ENCODE measurements at places on chromosomes 1 and 21.

- DNase-seq, result no peak
Measured at GRCh38 chr1:240538776-240539430, 73.1 kb downstream of the GREM2 start.

DNA sequence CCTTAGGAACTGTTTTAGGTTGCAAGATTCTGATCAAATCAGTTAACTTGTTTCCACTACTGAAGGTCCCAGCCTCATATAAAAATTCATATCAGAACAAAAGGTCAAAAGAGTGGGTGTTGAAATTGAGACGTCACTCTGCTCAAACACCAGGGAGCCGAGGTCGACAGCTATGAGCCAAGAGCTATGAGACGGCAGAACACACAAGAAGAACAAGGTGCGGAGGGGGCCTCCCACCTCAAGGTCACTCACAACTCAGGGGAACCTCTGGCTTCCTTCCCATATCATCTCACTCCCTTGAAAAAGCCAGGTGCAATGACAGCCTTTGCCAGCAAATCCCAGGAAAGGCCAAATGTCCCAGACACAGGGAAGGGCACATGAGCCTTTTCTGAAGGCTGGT, 749 bp downstream of the SEC16B start:
- DNase-seq, result no peak

DNA sequence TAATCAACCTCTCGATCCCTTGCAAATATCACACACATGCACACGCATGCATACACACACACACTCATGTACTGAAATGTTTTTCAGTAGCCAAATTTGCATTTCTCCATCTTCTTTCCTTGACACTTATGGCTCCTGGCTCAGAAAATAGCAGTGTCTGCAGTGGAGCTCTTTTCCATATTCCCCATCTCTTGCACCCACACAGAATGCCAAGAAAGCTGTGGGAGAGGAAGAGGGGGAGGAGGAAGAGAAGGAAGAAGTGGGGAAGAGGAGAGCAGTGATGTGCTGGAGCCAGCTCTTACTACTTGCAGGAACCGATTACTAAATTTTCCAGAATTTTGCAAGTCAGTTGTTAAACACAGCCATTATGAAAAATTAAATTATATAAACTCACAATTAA, 9.9 kb downstream of the OPTC start:
- DNase-seq, result no peak

DNA sequence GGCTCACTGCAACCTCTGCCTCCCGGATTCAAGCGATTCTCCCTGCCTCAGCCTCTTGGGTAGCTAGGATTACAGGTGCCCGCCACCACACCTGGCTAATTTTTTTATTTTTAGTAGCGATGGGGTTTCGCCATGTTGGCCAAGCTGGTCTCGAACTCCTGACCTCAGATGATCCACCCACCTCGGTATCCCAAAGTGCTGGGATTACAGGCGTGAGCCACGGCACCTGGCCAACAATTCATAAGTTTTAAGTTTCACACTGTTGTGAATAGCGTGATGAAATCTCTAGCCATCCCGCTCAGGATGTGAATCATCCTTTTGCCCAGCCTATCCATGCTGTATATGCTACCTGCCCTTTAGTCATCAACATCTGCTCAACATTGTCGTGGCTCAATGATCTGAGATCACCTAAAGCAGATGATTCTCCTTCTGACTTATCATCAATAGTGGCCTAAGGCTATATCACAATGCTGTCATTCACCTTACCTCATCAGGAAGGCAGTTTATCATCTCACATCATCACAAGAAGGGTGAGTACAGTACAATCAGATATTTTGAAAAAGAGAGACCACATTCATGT, 2.6 kb downstream of the PFDN2 start:
- no peak for DNase-seq

GRCh38 chr21:28111151-28111619, 881.5 kb downstream of the LTN1 start:
- DNase-seq, result no peak

DNA sequence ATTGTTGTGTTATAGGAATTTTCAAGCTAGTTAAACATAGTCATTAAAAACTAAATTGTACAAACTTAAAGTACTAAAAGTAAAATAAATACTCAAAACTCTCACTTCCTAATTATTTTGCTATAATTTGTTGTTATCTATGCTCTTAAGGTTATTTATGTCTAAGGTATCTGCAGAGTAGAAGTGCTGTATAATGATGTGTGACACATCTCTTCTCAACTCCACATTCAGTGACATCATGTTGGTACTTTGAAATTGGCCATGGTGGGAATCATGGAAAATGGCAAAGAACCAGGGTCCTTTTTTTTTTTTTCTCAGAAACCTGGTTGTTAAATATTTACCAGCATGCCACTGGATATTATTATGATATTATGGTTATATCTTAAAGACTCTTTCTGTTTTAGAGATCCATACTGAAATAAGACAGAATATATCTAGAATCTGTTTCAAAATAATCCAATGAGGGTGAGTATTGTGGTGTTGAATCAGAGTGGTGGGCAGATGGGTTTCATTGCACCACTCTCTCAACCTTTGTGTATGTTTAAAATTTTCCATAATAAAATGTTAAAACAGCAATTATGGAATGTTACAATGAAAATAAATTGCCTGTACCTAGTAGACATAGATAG, 22.4 kb downstream of the LRRC8B start:
- no peak for DNase-seq

DNA sequence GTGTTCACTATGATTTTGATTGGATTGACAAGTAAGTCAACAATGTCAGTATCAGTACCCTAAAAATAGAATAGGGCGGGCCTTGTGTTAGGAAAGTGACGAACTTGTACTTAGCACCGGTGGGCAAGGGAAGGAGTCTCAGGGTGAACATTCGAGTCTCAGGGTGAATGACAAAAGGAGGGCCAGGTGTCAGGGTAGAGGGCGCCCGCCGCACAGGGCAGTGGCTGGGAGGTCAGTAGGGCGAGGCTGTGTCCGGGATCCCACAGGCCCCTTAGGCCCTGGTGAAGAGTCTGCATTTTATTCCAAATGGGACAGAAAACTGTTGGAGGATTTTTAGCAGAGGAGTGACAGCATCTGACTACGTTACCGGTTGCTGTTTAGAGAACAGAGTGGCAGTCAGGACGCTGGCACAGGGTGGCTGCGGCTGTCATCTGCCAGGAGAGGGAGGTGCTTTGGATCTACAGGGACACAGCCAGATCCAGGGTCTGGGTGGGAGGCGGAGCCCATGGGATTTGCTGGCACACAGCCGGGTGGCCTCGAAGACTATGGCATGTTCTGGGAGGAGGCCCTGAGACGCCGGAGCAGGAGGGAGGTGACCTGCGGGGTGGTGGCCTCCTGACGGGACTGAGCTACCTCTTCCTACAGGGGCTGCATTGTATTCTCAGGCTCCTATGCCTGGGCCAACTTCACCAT, 11.0 kb downstream of the AGTRAP start:
- DNase-seq, result no peak

DNA sequence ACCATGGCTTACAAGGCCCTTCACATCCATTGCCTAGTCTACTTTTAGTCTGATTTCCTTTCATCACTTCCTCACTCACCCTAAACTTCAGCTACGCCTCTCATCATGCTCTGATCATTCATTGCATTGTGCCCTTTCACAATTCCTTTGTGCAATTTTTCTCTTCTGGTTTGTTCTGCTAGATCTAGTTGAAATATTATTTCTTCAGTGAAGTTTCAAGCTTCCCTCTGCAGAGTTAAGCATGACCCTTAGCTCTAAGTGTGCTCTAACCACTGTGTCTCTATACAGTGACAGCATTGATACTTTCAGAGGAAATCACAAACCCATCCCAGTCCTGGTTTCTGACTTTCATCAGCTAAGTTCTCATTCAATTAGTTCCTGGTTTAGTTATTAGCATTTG, 166.1 kb downstream of the PLA2G4A start:
- DNase-seq, result no peak

DNA sequence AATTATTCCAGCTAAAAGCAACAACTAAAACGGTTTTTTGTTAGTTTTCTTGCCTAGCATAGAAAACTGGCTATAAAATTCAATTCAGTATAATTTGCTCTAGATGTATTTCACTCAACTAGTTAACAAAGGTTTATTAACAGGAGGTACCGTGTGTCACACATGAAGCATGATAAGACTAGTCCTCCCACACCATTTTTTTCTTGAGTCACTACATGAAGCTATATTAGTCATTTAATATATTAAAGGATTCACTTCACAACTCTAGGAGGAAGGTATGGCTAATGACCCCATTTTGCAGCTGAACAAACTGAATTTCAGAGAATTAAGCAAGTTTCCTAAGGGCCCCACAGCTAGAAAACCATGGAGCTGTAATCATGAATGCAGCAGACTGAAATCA, 307.8 kb upstream of the USP25 start:
- DNase-seq, result no peak

DNA sequence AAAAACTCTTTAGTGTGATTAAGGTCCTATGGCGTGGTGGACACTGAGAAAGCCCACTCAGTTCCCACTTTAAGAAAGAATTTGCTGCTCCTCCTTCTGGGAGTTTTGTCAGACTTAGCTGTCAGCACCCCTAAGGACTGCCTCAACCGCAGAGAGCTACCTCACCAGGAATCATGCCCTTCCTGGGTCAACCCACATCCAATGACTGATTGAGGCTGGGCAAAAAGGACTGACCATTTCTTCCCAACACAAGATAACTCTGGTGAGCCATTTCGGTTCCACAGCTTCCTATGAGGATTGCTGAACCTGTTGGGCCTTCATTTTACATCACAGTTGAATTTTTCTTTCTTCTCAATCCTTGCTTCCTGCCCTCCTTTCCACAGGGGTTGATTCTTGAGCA, 197.9 kb downstream of the NCAM2 start:
- no peak for DNase-seq

DNA sequence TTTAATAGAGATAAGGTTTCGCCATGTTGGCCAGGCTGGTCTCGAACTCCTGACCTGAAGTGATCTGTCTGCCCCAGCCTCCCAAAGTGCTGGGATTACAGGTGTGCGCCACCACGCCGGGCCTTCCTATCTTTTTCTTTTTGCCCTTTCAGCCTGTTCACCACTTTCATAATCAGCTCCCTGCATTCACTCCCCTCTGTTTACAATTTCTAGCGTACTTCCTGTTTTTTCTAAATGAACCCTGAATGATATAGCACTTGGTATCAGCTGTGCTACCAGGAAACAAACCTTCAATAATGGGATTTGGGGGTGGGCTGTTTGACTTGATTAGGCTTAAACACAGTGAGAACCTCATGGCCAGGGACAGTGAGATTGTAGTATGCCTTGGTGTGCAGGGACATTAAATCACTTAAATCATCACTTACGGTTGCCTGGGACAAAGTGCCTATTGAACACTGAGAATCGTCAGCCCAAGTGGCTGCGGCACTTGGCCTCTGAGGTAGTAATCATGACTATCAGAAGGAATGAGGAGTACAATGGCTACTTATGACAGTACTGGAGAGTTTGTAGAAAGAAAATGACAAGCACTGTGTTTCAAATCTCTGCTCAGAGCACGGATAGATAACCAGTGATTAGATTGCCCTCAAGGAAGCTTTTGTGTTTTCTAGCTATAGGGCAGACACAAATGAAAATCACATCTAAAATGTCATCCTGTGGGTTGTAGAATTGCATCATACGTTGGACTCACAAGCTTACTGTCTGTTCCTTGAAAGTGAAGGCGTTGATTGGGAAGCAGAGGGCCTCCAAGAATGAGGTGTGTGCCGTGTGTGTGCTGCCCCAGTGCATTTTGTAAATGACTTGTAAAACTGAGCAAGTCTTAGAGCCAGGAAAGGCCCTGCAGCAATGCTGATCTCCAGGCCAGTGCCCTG, 661.8 kb downstream of the MATN1 start:
- DNase-seq, result no peak

DNA sequence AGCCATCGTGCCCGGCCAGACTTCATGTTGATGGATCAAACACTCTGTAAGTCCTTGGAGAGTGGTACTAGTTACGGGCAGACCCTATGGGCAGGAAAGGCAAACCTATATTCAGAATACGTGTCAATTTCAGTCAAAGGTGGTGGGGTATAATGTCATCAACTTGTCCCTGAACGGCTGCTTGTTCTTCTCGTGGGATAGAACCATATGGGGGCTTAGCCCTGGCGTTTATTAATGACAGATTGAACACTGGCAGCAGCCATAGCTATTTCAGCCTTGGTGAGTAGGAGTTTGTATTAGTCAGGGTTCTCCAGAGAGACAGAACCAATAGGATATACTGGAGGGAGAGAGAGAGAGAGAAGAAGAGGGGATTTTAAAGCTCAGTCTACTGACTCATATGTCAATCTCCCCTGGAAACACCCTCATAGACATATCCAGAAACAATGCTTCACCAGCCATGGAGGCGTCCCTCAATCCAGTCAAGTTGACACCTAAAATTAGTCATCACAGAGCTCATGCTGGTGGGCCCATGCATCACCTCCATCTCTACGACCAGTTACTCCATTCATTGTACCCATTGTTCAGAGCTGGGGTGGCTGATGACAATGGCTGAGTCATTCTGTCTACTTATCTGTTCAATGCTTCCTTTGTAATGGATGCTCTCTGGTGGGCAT, 16.1 kb upstream of the AQP10 start:
- DNase-seq, result no peak

DNA sequence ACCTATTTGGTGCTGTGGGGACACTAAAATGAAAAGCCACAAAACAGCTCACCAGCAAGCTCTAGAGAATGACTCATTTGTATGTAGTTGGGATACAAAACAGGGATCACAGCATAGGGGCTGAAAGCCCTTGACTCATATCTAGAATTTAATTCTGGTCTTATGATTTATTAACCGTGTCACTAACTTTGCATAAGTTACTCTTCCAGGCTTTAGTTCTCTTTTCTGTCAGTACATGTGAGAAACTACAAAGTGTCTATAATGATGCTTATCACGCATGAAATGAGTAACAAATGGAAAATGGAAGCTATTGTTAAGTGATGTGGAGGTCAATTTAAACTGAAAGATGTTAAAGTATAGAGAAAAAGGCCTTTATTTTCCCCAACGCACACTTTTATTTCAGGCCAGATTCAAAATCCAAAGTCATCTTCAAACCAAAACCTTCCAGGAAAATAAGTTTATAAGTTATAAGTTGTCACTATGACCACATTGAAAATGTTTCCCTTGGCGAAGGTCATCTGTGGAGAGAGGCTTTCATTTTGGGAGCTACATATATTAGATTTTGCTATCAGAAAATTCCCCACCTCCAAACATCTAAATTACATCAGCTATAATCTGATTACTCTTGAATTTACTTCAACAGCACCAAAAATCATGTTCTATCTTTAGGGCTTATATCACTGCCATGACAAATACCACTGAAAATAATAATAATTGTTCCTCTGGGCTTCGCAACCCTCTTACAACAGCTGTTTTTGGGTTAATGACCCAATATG, 430.5 kb downstream of the MRPL39 start:
- no peak for DNase-seq

GRCh38 chr1:174965362-174966007, 34.3 kb upstream of the CACYBP start:
- DNase-seq, result no peak

GRCh38 chr1:71586030-71586429, 505.2 kb upstream of the ZRANB2 start:
- DNase-seq, result no peak

- no peak for DNase-seq
Measured at GRCh38 chr1:218642033-218642948, 297.2 kb downstream of the TGFB2 start.

- DNase-seq, result no peak
Measured at GRCh38 chr1:159872891-159873290, 10.4 kb upstream of the VSIG8 start.

Data from stimulated activated CD4-positive, alpha-beta T cell treated with anti-CD3 and anti-CD28 coated beads, TNF-alpha, amount 100 ng/mL, for 4 hours (primary cell).